SJSA1 (cell line): ENCODE measurements at places on chromosomes 7 and 10. TPM values are rescaled to one million over a fixed set of nuclear protein-coding genes. Genes with fewer than 3 reads are reported as not detected.

The TCAF2 gene
- 1.2 and 2.2 TPM in 2 replicates for total RNA-seq

The C10orf62 gene
- not detected in 2 replicates for total RNA-seq

GRCh38 chr7:3937605-3938004, 636.6 kb downstream of the SDK1 start:
- DNase-seq = no peak

DNA sequence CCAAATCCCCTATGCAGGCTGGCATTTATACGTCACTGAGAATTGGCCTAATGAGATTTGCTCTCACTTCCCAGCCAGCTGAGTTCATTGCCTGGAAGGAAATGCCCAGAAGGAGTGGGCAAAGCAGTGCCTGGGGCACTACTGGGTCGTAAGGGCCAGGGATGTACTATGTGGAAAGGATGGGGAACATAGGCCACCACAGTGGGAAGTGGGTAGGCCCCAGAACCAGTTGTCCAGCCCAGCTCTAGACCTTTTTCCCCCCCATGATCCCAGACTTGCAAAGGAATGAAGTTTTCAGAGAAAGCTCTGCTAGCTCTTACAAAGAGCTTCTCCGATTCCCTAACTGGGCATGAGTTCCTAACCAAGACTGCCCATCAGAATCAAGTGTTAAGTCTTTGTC, 13.9 kb downstream of the TRPV5 start:
- no peak for DNase-seq
